ENCODE measurements at places on chromosomes 7 and 10.
A peak's percentile ranks its signal among the peaks of the same experiment; 100 is the strongest.

DNA sequence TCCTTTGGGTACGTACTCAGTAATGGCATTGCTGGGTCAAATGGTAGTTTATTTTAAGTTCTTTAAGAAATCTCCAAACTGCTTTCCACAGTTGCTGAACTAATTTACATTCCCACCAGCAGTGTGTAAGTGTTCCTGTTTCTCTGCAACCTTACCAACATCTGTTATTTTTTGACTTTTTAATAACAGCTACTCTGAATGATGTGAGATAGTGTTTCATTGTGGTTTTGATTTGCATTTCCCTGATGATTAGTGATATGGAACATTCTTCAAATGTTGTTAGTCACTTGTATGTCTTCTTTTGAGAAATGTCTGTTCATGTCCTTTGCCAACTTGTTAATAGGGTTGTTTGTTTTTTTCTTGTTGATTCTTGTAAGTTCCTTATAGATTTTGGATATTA is 558.9 kb downstream of the SH2D4B start:
- no peak for DNase-seq

DNA sequence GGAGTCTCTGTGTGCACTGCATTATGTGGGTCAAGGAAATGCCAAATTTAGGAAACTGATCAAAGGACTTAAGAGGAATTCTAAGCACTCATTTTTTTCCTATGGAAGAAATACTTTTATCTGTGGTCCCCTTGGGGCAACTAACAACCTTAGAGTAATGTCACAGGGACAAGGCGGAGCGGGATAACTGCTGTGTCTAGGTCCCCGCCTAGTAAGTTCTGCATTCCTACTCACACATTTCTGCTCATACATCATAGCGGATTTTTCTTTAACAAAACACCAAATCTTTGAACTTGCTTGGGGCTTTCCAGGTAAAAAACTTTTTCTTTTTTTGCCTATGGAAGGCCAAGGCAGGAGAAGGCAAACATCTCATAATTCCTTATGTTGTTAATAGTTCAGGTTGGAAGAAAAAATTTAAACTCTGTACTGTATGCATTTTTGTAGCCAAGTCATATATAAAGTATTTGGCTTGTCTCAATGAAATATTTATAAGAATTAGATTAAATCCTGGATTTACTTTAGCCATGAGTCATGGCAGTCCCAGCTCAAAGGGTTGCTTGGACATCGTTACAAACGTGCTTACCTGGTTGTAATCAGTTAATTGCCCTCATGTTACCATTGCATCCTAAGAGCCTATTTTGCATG is 285.0 kb downstream of the PHTF2 start:
- no peak for DNase-seq

- no peak for DNase-seq
These were observed 485.3 kb upstream of the GALNT17 start for GRCh38 chr7:70646536-70647248.

DNA sequence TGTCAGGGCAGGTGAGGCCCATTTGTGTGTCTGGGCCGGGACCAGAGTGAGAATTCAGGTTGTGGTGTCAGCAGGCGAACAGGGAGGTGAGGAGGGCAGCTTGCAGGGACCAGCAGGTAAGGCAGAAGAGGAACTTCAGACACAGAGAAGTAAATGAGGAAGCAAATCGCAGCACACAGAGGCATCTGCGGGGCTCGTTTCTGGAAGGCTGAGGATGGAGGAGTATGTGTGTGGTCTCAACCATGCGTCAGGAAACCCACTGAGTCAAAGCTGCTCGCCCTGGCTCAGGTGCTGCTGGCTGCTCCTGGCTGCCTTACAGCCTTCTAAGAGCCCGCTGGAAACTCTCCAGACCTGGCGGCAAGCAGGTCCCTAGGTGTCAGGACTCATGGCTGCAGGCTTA is 26.9 kb upstream of the PITRM1 start:
- DNase-seq, result no peak

DNA sequence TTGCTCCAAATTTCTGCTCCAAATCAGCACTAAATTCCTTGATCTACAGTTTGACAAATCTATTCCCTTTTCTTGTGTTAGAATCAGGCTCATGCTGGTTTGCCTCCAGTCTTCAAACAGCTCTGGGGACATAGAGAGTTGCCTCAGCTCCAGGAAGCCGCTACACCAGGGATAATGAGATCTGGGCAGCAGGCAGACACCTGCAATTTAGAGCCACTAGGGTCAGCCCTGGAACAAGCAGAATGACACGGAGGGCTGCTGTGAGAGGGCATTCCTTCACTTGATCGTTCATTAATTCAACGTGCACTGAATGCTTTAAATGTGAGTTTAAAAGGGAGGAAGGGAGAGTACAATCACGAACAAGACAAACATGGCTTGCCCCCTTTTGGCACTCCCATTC is 3.7 kb upstream of the ELMO1 start:
- no peak for DNase-seq

- DNase-seq, result no peak
These were observed 142.9 kb downstream of the NRF1 start for GRCh38 chr7:129754406-129754805.

- DNase-seq, result no peak
These were observed 3.3 kb upstream of the CNNM2 start for GRCh38 chr10:102914781-102915180.

- no peak for DNase-seq
These were observed 1.1 kb downstream of the GPRIN2 start for GRCh38 chr10:46555366-46555712.

DNA sequence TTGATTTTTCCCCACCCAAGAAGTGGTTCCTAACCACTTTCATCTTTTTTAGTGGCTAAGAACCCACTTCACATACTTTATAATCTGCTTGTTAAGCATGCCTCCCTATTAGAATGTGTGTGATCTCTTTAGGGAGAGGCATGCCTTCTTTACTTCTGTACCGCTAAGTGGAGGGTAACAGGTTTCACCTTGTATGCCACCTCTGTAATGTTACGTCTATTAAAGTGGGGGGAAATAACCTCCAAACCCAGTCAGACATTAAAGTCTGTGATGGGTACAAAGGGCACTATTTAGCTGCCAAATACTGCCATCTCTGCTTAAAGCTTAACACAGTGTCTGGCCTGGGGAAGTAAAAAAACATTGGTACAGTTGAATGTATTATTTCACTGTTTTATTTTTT is 51.9 kb downstream of the EPC1 start:
- DNase-seq, result no peak

GRCh38 chr7:71132377-71133231 is 660 bp downstream of the GALNT17 start:
- DNase-seq, result no peak

DNA sequence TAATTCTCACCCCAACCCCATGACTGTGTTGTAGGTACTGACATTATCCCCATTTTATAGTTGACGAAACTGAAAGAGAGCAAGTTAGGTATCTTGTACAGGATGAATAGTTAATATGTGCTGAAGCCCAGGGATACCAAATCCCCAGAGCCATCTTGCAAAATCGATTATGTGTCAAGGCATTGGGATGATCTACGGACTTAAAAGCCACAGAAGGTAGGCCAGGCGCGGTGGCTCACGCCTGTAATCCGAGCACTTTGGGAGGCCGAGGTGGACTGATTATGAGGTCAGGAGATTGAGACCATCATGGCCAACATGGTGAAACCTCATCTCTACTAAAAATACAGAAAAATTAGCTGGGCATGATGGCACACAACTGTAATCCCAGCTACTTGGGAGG is 242.4 kb upstream of the RHOBTB1 start:
- no peak for DNase-seq

- no peak for DNase-seq
These were observed 20.4 kb upstream of the DPYSL4 start for GRCh38 chr10:132166216-132166950.

- no peak for DNase-seq
These were observed 131.0 kb upstream of the EEPD1 start for GRCh38 chr7:36021917-36022550.

GRCh38 chr7:106069471-106070200 is 42.5 kb downstream of the SYPL1 start:
- no peak for DNase-seq

DNA sequence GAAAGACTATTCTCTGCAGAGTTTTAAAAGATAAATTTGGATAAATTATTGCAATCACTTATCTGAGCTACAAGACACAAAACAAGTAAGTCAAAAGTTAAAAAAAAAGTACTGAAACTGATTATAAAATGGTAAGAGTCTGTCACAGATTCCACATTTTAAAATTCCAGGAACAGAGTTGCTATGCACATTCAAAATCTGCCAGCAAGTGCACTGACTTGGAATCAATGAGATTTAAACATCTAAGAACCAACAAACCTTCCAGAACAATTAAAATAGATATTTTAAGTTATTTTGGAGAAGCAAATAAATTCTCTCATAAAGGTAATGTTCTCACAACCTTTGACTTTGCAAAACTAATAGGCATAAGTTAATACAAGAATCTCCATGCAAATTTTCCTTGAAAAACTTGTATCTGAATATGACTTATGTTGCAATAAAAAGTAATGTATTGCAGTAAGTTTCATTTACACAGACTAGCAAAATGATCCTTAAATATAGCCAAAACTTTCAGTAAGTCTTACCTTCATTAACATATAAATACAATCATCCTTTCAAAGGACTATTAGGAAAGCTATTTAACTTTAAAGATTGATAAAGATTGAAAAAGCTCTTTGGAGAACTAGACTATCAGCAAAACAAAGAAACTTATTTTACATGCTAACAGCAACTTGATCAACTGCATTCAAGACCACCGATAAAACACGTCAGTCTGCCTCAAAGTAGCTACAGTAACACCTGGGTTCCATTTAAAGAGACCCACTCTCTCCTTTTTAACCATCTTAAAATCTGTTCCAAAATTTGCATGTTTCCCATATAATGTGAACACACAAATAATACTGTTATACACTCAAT is 4.4 kb downstream of the ETV1 start:
- no peak for DNase-seq

DNA sequence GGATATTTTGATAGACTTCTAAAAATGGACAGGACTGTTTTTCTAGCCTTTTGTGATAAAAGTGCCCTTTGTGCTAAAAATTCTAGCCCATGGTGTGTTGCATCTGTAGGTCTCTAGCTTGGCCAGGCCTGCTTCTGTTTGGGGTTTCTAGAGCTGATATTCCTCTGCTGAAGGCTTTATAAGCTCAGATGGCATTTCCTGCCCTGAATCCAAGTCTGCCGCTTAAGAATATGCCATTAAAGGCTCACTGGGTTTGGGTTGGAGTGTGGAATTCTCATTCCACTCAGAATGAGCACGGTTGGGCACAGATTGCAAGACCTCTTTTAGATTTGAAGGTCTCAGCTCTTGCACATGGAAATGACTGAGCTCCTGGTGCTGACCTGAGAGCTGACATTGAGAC is 49.4 kb upstream of the IGFBP3 start:
- no peak for DNase-seq

GRCh38 chr7:16921151-16921550 is 39.4 kb upstream of the AGR3 start:
- no peak for DNase-seq

DNA sequence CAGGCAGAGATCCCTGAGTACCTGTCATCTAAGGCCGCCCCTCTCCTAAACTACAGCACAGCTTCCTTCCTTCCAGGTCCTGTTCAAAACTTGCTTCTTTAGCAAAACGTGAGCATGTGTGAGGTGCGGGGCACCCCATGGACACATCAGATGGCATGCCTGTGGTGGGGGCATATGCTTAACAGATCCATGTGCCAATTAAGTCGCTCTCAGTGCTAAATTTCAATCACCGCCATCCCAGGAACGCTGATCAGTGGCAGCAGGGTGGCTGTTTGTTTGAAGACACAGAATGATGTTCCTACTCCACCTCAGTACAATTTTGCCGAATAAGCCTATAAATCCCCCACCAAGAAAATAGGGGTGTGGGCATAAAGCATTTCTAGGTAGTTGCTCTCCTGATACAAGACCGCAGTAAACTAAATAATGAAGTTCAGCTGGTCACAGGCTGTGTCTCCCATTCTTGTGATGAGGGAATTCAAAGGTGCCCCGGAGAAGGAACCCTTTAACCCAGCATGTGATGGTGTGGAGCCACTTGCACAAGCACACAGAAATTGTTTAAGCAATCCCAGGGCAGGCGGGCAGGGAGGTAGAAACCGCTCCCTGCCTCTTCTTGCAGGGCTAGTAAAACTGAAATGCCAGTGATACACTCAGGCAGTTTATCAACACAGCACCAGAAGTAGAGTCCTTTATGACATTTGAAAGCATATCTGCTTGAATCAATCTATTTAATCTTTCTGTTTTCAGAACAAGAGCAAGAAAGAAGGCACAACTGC is 205.7 kb downstream of the SORCS1 start:
- no peak for DNase-seq

- no peak for DNase-seq
These were observed 80.2 kb downstream of the VWDE start for GRCh38 chr7:12323415-12323814.

- DNase-seq, result no peak
These were observed 123.3 kb downstream of the PAXIP1 start for GRCh38 chr7:154879629-154880028.

GRCh38 chr7:41873741-41874140 is 170.9 kb upstream of the INHBA start:
- DNase-seq, result no peak

GRCh38 chr7:120274482-120274881 is 1.5 kb downstream of the KCND2 start:
- no peak for DNase-seq

- peak; percentile 74 for DNase-seq
These were observed 84.6 kb upstream of the CAPZA2 start for GRCh38 chr7:116777651-116778281.

GRCh38 chr7:138898255-138898654 is 82.9 kb downstream of the KIAA1549 start:
- DNase-seq, result no peak

GRCh38 chr10:30192846-30193608 is 133.6 kb upstream of the JCAD start:
- DNase-seq, result no peak

DNA sequence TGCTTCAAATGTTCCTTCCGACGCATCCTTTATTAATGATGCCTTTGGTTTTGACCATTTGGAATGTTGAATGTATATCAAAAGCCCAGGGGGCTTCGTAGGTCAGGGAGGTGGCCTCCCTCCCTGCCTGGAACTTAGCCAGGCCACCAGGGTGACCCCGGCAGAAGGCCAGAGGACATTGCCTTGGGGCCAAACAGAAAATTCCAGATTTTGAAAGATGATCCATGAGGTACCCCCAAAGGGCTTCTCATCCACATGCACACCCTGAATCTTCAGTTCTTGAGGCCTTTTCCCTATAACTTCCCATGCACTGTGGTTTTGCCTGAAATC is 171.7 kb downstream of the ADAM12 start:
- no peak for DNase-seq

DNA sequence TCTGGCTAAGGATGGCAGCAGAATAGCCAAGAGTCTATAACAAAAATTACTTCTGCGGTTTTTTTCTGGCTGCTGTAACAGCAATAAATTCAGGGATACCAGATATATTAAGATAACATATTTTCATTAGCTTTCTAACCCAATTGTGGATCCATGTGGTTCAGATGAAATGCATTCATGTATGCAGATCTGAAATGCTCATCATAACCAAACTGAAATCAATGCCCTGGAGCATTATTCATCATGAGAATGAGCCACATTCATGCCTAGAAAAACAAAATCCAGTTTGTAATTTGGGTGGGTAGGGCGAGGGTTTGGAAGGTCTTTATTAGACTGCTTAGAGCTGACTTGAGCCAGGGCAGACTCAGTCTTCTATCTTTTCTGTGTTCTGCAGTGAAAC is 69.8 kb upstream of the SEMA3A start:
- no peak for DNase-seq

Measured in urinary bladder (tissue), 4 donors.